Activated T-cell treated with anti-CD3 and anti-CD28 coated beads for 4 hours (primary cell): ENCODE measurements at places on chromosomes 11 and 22.
A peak's percentile ranks its signal among the peaks of the same experiment; 100 is the strongest.

GRCh38 chr11:127873478-127873877 is 713.9 kb downstream of the ETS1 start:
- DNase-seq, result no peak

GRCh38 chr11:65008016-65008415 is 5.9 kb upstream of the ARL2 start:
- DNase-seq, result no peak

DNA sequence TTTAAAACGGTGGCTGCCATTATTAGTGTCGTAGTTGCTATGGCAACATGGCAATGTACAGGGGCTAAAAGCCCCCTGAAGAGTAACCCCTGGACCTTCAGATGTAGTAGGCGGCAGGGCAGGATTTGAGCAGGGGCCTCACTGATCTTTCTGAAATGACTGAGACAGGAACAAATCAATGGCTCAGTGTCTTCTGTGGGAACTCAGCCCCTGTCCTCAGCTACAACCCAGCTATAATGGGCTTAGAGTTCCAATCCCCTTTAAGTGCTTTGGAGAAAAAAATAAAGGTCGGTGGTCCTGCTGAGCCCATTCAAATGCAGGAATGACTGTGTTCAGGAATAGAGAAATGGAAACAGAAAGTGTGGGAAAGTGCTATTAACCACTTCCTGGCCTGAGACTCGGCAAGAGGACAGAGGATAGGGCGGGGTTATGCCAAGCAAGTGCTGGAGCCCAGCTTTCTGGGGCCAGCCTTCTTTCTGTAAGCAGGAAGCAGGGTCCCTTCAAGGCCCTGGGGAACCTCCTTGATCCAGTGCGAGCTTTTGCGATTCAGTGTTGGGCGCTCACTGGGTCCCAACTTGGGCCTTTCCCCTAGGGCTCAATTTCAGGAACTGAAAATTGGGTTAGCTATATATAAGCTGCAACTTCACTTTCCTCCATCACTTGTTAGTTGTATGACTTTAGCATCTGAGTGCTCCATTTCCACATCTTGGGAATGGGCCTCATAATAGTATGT is 6.1 kb upstream of the CD82 start:
- DNase-seq, result no peak

DNA sequence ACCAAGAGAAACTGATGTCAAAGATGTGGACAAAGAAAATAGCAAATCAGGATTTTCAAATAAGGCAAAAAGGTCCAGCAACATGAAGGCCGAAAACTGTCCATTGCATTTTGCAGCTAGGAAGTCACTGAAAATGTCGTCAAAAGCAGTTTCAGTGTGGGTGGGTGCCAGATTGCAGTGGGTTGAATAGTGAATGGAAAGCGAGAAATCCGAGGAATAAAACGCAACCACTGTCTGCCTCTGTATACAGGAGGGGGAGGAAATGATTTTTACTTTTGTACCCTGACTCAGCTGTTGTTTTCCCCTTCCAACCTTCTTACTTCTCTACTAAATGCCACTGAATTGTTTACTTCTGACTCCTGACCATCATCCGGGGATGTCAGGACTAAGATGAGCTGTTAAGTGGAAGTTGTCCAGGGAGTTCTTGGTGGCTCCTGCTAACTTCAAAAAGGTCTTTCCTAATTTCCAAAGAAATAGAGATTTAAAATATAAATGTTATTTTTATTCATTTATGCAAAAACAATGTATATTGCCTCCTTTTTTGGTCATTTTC is 64.9 kb upstream of the BIRC3 start:
- DNase-seq, result no peak

GRCh38 chr22:26996154-26996553 is 338.8 kb downstream of the MIAT start:
- DNase-seq, result no peak

GRCh38 chr11:75508051-75508561 is 17.6 kb downstream of the GDPD5 start:
- DNase-seq, result no peak

DNA sequence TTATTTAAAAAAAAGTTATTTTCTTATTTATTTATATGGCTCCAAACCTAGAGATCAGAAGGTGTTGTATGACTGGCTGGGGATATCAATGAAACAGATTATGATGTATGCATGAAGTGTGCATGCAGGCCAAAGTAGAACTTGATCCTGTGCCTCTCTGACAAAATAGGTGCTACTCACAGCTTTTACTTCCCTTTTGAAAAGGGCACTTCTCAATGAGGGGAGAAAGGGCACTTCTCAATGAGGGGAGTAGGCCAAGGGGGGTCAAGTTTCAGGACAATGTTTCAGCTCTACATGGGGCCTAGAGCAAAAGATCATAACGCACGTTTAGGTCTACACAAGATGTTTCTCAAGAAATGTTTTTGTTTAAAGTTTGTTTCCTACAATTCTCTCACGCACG is 397.5 kb downstream of the ETS1 start:
- DNase-seq, result no peak

- no peak for DNase-seq
Observed at GRCh38 chr11:1782831-1783724, 19.4 kb upstream of the CTSD start.

GRCh38 chr22:25849522-25849921 is 107.5 kb downstream of the MYO18B start:
- DNase-seq, result no peak

DNA sequence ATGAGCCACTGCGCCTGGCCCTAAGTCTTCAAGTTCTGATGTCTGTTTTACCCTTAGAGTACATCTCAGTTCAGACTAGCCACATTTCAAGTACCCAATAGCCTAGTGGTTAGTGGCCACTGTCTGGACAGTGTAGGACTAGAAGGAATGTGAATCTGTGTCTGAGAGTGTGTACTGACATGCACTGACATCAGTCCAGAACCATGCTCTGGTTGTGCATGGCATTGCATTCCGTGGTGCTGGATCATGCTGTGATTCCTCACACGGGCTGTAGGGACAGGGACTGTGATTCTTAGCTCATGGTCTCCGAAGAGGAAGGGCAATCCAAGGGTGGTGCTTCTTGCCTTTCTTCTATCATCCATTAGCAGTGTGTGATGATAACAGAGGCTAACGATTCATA is 41.1 kb downstream of the AMOTL1 start:
- DNase-seq, result no peak

DNA sequence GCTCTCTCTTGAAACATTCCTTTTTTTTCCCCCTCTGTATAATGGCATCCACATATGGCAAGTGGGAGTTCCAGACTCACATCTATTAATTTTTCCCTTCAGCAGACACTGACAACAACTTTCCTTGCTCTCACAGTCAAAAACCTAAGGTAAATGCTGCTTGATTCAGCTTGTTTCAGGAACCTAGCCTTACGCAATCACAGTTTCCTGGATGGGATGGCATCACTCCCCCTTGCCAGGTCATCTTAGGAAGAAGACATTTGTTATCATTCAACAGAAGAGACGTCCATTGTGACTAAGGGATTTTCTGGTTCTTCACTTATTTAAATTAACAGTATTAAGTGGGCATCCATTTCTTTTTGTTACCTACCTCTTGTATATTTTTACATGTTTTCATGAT is 112.0 kb upstream of the PDGFD start:
- no peak for DNase-seq

DNA sequence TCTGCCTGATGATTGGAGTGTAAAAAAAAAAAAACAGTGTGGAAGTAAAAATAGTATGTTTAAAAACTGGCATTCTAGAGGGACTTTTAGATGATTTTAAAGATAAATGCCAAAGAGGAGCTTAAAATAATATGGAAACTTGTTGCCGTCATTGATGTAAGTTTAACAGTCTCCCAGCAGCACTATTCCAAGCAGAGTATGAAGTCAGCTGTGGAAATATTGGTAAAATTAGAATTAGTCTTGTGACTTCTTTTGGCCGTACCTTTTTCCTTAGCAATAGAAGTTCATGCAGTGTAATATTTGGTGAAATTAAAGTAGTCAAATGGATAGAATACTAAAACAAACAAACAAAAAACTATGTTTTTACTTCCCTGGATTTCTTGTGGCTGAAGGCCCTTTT is 134.9 kb downstream of the METTL15 start:
- DNase-seq, result no peak

DNA sequence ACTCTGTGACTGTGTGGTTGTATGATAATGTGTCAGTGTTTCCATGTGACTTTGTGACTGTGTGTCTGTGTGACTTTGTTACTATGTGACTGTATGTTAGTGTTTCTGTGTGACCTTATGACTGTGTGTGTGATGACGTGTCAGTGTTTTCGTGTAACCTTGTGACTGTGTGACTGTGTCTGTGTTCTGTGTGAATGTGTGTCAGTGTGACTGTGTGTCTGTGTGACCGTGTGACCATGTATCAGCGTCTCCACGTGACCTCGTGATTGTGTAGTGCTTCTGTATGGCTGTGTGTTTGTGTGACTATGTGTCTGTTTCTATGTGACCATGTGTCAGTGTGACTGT is 9.5 kb upstream of the PKNOX2 start:
- no peak for DNase-seq

- DNase-seq, result no peak
Observed at GRCh38 chr22:19430890-19431541, 517 bp downstream of the HIRA start.

- no peak for DNase-seq
Observed at GRCh38 chr22:44578516-44579230, 80.6 kb upstream of the RTL6 start.

- DNase-seq, result no peak
Observed at GRCh38 chr11:102112509-102112821, 2.2 kb downstream of the YAP1 start.

- no peak for DNase-seq
Observed at GRCh38 chr22:21064917-21065864, 19.4 kb downstream of the LRRC74B start.

DNA sequence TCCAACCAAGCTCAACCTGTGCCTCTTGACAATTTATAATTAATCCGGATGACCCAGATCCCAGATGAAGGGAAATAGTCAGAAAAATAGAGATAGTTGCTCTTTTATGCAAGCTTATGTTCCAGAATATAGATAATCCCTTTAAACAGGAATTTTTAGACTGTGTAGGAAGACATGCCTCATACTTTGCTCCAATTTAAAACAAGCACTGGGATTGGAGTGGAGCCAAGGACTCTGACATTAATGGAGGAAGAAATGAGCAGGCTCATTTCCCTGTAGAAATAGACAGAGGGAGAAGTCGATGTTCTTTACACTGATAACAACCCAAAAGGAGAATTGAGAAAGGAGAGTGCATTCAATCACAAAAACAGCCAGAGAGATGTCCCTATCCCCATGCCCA is 70.1 kb upstream of the LRRC55 start:
- DNase-seq, result no peak

DNA sequence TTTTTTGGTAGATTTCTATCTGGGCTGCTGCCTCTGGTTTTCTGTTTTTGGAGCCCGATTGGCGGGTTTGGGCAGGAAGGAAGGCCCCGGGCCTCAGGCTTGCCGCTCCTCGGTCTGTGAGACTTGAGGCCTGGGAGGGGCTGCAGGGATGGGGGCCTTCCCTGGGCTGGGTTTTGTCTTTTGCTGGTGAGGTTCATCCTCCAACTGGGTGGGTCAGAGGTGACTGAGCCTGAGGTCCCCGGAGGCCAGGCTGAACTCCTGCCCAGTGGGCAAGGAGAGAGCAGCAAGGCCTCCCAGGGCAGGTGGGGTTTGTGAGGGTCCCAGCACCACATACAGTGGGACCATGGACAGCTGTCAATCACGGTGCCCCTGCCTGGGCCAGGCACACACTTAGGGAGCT is 15.0 kb downstream of the MPPED1 start:
- DNase-seq, result no peak

GRCh38 chr11:31794548-31794947 is 16.6 kb downstream of the PAX6 start:
- DNase-seq, result no peak

GRCh38 chr22:24588757-24589481 is 4.0 kb downstream of the LRRC75B start:
- no peak for DNase-seq

DNA sequence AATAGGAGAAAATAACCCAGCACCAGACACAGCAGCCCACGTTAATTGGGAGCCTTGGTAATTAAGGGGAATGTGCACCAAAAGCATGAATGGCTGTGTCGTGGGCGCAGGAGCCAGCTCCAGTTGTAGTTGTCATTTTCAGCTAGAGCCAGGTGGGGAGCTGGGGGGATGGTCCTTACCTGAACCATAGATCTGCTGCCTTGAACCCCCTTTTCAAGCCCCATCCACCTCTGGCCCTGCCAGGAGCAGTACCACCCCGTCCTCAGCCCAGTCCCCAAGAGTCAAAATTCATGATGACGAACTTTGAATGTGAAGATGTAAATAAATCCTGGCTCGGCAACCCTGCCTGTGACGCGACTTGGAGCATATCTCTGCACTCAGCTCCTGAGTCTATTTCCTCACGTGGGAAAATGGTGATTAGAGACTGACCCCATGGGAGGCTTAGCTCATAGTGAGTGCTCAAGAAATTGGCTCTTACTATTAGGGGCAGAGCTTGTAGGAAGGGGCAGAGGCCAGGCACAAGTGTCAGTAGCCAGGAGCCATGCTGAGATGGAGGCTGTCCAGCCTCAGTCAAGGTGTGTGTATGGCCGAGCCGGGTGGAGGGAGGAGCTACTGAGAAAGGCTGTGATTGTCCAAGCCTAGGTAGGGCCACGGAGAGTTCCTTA is 794 bp upstream of the FXYD6 start:
- DNase-seq, result no peak

DNA sequence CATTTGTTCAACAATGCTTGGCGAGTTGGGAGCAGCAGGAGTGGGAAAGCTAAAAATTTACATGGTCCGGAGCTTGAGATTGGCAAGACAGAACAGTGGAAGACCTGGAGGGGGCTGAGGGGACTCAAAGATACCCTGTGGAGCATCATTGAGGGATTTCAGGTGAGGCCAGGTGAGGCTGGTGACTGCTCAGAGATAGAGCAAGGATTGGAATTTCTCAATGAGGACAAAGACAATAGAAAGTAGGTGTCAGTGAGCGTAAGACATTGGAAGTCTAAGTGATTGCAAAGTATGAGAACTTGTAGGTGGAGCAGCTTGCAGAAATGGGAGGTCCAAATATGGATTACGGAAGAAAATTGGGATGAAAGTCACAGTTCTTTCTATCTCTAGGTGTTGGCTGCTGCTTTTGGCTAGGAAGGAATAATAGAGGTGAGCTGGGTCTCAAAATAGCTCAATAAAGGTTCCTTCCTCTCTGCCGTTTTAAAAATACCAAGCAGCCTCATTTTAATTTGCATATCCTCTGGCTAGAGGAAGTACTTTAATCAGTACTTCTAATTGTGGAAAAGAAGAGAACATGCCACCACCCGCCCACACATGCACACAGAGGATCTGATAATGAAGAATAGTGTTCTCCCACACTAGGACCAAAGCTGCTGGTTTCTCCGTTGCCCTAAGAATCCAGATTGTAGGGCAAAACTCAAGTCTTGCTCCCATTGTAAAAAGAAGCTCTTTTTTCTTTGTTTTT is 41.8 kb upstream of the SORL1-AS1 start:
- peak; percentile 52 for DNase-seq
